ENCODE measurements at places on chromosomes 7 and 10.

DNA sequence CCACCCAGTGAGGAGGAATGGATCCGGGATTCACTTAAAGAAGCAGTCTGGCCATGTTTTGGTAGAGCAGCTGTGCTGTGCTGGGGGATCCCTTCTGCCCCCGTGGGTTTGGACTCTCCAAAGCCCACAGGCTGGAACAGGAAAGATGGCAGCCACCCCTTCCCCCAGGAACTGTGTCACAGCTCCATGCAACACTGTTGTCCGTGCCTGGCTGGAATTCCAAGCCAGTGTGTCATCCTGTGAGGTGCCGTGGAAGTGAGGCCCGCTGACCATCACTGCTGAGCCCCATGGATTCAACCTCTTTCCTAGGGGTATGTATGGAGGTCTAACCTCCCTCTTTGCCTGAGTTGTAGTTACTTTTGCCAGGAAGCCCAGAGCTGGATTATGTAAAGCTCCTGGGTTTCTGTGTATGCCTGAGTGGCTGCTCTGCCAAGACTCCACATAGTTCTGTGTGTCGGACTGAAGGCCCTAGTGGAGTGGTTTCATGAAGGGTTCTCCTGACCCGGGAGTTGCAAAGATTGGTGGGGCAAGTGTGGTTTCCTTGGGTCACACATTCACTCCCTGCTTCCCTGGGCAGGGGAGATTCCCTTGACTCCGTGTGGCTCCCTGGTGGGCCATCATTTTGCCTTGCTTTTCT lies 35.1 kb upstream of the PCGF5 start:
- no peak for DNase-seq

DNA sequence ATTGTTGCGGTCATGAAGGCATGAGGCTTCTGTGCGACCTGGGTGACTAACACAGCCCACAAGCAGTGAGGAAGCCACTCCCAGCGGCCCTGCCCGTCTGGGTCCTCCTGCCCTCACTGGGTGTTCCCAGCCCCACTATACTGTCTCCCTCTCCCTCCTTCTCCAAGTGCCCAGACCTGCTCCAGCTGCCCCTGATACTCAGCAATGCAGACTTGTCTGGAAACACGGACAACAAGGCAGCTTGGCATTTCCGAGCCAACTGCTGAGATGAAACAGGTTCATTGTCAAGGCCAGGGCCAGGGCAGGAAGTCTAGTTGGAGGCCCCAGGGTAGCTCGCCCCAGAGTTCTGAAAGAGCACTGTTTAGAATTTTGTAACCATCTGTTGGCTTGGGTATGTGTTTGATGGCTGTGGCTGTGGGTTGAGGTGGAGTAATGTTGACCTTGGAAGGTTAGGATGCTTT lies 95.7 kb downstream of the RBM20 start:
- DNase-seq = no peak

- no peak for DNase-seq
These were observed 25.0 kb upstream of the CNNM1 start for GRCh38 chr10:99303899-99304861.

- no peak for DNase-seq
These were observed 1.1 kb upstream of the TNS3 start for GRCh38 chr7:47582764-47583738.

- DNase-seq = no peak
These were observed 53.6 kb downstream of the VIPR2 start for GRCh38 chr7:159091041-159091440.

DNA sequence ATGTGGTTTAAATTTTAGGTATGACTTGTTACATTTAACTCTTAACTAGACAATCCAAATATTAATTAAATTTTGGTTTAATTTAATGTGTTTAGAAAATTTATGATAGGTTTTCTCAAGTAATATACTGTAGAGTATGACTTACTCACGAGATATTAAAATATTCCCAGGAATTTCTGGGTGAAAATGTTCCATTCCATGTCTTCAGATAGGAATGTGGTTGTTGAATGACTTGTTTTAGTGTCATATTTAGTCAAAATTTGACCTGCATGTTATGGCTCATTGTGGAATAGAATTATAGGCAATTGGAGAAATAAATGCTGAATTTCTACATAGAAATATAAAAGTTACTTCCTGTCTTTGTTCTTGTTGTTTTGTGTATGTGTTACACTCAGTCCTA lies 46.7 kb downstream of the SHOC2 start:
- no peak for DNase-seq

DNA sequence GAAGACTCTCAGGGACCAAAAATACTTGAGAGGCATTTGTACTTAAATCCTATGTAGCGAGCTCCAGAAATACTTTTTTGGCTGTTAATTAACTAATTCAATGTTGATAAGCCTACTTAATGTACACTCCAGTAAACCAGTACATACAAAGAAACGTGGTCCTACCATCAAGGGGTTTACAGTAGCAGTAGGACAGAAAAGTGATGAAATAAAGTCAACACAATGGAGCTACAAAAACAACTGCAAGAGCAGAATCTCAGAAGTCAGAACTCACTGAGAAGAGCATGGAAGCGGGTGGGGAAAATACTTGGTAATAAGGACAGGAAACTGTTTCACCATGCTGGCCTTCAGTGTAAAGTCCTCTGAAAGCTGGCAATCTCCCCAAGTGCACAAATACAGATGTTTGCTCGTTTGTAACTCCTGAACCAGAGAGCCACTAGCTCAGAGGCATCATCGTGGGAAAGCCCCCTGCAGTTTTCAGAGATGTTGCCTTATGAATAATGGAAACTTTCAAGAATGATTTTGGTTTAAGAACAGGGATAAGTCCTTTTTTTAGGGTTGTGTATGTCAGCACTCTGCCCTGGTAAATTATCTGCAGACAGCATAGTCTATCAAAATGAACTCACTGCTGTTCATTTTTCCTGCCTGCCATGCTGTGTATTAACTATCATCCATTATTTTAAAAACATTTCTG lies 233.2 kb downstream of the SORCS1 start:
- no peak for DNase-seq

DNA sequence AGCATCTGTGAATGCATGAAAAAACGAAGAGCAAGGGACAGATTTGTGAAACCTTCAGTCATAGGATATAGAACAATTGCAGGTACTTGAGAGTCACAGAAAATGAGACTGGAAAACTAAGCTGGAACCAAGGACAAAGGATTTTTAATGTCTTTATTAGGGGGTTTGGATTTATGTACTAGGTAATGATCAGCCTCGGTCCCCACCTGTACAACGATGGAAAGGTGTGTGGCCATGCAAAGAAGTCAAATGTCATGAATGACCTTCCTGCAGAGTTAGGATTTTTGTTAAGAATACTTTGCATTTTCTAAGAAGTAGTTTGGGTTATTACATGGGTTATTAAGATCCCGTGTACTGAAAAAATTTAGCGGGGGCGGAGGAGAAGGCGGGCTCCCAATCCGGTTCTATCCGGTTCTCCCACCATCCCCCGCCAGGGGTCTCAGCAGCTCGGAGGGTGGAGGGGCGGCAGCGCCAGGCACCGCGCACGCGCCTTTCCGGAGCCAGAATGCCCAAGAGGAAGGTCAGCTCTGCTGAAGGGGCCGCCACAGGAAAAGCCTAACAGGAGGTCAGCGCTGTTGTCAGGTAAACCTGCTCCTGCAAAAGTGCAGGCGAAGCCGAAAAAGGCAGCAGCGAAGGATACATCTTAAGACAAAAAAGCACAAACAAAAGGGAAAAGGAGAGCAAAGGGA lies 327.5 kb upstream of the PLXDC2 start:
- no peak for DNase-seq

- no peak for DNase-seq
These were observed 18.3 kb downstream of the FHIP2A start for GRCh38 chr10:114839901-114840300.

DNA sequence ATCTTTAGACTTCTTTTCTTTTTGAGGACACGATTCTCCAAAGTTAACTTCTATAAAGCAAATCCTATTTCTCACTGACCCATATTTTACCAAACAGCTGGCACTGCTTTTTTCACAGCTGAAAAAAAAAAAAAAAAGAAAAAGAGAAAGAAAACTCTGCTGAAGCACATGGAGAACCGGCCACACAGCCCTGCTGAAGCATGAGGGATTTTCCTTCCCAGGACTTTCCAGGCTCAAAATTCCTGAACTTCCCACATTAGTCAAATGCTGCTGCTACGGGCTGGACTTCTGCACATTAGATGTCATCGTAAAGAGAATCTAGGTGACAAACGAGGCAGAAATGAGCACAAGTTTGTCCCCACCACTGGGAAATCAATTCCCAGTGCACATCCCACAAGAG lies 25.2 kb downstream of the HIPK2 start:
- no peak for DNase-seq

DNA sequence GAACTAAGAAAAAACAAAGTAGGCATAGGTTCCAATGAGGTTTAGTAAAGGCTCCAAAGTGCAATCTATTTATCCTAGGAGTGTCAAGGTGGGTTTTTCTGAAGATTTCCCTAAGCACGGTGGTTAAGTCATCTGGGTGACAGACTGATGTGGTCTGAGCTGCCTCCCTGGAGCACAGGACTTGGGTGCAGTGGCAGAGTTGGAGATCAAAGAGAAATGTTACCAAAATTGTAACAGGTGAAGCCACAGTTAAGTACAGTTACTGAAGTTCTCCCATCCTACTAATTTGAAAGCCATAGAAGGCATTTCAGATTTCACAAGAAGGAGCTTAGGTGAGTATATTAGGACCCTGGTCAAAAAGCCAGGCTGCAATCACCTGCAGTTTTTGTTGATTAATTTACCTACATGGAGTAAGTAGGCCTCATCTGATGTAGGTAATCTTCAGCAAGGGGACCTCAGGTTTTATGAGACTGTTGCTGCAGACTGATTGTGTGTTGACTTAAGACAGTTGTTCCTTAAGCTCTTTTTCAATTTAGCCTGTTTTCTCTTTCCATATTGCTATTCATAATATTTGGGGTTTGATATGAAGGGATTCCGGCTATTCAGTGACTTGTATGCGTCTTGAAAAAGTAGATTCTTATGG lies 3.0 kb downstream of the DLX6 start:
- DNase-seq = no peak

DNA sequence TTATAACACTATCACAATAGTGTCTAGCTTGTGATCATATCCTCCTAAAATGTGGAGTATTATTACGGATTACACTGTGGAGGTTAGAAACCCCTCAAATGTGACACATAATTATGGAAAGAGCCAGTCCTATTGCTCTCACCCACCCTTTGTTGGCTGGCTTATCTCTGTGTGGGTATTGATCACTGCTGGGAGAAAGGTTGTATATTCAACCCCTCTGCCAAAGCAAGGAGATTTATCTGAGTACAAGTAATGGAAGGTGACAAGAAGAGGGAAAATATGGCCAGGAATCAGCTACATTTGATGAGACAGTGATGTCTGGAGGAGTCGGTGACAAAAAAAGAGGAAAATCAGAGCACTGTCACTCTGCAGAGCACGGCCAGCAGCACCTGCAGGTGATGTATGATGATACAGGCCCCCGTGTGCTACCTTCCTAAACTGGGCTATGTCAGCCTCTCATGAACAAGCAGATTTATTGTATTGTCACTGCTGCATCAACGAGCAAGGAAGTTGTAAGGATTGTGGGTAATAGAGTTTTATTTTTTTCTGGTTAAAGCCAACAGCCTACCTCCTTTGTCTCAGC lies 235.3 kb downstream of the PHF14 start:
- DNase-seq = no peak

GRCh38 chr10:10294881-10295529 lies 722.7 kb upstream of the CELF2 start:
- no peak for DNase-seq

GRCh38 chr7:73822319-73823173 lies 8.2 kb upstream of the CLDN4 start:
- DNase-seq = no peak

GRCh38 chr7:86961686-86962085 lies 97.8 kb downstream of the ELAPOR2 start:
- no peak for DNase-seq

GRCh38 chr7:15602236-15602635 lies 40.4 kb upstream of the AGMO start:
- no peak for DNase-seq

- no peak for DNase-seq
These were observed 117.6 kb downstream of the SNX13 start for GRCh38 chr7:17822547-17823173.

GRCh38 chr7:44050915-44051560 lies 6.5 kb downstream of the DBNL start:
- DNase-seq = no peak

- no peak for DNase-seq
These were observed 216.4 kb upstream of the LRGUK start for GRCh38 chr7:133910761-133911160.

- no peak for DNase-seq
These were observed 116.8 kb downstream of the GRM8 start for GRCh38 chr7:127135871-127136485.

DNA sequence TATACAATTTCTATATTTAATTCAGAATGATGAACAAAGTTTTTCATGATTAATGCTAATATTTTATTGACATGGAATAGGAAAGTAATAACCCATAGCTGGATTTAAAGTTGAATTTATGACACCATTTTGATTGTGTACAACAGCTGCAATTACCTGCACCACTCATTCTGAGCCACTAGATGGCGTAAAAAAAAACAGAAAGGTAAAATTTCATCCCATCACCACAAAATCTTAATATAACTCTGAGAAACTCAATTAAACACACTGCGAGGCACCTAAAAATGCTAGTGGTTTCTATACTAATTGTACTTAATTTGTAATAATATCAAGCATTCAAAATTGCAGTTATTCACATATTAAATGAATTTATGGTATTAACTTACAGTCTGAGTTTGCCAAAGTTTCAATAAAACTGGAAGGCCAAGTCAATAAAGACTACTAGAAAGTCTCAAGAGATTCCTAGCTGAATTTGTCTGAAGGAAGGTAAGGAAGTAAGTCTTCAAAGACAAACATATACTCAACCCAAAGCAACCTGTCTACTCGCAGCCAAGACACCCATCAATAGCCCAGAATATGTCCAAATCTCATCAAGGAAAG lies 182.5 kb downstream of the SKAP2 start:
- no peak for DNase-seq

- DNase-seq = no peak
These were observed 49.1 kb downstream of the GRB10 start for GRCh38 chr7:50733552-50733951.

GRCh38 chr7:73701357-73701995 lies 18.0 kb downstream of the STX1A start:
- no peak for DNase-seq
